Left cardiac atrium (tissue), 4 donors: ENCODE measurements at places on chromosomes 7 and 10.
A peak's percentile ranks its signal among the peaks of the same experiment; 100 is the strongest.

DNA sequence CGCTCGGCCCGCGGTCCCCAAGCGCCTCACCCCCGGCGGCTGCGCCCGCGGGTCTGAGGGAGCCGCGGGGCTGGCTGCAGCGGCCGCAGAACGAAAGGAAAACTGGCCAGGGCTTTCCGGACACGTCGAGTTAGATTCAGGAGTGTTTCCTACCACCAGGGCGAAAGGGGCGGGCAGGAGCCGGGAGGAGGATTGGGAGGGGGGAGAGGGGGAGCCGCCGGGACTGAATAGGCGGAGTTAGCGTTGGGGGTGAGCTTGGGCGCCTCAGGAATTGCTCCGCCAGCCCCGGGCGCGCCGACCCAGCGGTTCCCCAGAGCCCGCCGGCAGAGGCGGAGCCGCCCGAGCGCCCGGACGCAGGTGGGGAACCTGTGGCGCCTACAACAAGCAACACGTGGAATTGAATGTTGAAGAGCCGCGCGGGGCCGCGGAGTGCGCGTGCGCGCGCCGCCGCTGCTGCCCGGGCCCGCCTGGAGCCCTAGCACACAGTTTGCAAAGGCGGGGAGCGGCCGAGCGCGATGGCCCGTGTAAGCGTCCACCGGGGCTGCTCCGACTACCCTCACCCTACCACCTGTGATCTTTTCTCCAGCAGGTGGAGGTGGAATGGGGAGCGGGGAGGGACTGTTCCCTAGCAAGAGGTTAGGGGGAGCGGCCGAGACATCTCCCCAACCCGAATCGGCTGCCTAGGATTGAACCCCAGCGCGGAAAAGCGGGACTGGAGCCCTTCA, at the start of gene CADPS2:
Gene CADPS2, minus strand, starts transcription at position 104 of the 725 bp plus-strand sequence. CDS start 123 bp downstream, outside the sequence.
- DNase-seq, result peak; percentile 88

DNA sequence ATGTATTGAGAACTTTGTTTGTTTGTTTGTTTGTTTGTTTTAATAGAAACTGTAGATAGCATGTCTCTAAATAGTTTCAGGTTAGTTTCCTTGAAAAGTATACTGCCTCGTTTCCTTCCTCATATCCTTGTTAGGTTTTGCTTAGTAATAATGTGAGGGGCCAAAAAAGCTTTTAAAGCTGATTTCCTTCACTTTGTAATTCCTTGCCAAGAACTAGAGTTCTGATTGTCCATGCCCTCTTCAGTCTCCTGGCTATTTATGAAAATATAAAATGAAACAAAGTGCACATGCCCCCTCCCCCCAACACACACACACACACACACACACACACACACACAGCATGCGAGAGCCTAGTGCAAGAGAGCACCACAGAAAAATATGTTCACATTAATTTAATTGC, 115.8 kb downstream of the FZD1 start:
- DNase-seq, result no peak

GRCh38 chr10:131569851-131570715, 258.6 kb upstream of the TCERG1L start:
- no peak for DNase-seq

GRCh38 chr10:77360835-77361234, 276.8 kb downstream of the KCNMA1 start:
- DNase-seq, result no peak

DNA sequence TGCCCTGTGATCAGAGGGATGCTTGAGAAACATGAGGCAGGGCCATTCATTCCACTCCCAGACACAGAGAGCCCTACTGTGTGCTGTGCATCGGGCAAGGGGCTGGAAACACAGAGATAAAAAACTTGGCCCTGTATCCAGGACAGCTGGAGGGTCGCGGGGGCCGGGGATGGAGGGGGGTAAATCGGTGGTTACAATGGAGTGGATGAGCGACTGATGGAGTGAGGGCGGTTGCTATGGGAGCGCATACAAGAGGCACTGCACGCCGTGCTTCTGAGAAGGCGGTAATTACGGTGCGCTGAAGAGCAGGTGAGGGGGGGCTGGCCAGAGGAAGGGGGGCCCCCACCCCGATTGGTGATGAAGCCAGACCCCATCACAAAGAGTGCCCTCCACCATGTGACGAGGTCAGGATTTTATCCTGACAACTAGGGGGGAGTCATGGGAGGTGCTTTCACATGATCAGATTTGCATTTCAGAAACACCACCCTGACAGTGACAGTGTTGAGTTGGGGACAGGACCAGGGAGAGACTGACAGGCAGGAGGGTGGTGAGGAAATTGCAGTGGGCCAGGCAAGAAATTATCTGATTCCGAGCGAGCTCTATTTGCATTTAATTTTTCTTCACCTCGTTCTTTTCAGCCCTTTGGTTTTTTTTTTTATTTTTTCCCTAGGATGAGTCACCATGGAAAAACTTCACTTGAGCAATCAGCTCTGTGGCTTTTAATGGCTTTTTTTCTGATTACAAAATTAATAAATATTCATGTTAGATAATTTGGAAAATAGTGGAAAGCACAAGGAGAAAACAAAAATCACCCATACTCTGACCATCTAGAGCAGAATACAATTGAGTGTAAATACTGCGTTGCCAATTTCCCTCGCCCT, 7.8 kb downstream of the CPA5 start:
- DNase-seq, result no peak

GRCh38 chr7:828793-829561, 3.3 kb upstream of the SUN1 start:
- DNase-seq, result peak; percentile 20

DNA sequence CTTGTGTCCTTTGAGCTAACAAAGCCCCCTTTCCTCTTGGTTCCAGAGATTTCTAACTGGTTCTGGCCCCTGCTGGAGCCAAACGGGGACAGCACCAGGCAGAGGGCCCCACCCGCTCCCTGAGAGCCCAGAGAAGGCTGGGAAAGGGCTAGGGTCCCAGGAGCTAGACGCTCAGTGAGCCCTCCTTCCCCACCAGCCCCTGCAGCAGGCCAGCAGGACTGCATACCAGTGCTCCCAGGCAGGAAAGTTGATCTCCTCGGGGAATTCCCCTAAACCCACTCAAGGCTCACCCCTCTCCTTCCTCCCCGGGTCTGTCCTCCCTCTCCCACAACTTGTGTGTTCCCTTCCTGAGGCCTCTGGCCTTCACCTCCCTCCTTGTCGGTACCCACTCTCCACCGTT, 47.7 kb downstream of the PAX2 start:
- no peak for DNase-seq

DNA sequence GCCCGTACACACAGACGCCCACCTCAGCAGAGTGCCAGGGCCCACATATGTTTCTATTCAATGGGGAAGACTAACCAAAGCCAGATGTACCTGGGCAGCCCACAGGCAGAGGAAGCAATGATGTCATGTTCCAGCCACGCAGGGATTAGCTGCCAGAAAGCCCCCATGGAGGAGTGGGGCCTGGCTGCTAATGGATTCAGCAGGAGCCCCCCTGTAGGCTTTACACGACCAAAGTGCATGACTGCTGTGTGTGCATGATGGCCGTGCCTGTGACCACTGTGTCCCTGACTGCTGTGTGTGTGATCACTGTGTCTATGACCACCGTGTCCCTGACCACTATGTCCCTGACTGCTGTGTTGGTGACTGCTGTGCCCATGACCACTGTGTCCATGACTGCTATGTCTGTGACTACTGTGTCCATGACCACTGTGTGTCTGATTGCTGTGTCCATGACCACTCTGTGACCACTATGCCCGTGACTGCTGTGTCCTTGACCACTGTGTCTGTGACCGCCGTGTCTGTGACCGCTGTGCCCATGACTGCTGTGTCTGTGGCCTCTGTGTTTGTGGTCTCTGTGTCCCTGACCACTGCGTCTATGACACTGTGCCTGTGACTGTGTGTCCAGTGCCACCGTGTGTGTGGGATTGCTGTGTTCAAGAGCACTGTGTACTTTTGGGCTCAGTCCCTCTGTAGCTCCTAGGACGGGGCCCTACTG, 409.3 kb downstream of the RPS24 start:
- DNase-seq, result no peak

DNA sequence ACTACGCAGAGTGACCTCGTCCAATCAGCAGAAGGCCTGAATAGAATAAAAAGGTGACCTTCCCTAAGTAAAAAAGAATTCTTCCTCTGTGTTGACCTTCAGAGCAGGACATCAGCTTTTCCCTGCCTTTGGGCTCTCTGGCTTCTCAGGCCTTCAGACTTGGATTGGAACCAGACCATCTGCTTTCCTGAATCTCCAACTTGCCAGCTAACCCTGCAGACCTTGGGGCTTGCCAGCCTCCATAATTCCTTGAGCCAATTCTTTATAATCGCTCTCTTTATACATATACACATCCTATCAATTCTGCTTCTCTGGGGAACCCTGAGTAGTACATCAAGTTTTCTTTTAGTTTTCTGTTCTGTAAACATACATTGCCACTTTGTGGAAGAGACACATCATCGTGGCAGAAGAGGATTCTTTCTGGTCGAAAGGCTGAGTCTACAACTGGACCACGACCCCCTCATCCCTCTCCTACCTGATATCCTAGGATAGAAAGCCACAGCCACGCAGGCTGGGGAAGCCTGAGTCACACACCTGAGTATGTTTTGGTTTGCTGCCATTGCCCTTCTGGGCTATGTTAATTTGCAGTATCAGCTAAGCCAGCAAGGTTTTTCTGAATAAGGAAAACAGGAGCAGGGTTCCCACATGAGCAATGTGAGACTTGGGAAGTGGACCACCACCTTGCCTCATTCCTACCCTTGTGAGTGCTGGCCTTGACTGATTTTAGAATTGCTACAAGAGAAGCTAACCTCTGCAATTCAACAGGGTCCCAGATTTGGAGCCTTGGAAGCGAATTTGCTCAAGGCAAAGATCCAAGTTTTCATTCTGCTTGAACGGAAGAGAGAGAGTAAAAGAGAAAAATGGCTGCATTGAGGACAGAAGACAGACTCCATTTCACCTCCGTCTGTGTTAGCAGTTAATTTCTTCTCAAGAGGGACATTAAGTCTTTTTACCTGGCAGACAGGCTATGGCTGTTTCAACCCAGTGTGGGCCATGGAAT, 445.2 kb upstream of the FZD8 start:
- DNase-seq, result no peak

DNA sequence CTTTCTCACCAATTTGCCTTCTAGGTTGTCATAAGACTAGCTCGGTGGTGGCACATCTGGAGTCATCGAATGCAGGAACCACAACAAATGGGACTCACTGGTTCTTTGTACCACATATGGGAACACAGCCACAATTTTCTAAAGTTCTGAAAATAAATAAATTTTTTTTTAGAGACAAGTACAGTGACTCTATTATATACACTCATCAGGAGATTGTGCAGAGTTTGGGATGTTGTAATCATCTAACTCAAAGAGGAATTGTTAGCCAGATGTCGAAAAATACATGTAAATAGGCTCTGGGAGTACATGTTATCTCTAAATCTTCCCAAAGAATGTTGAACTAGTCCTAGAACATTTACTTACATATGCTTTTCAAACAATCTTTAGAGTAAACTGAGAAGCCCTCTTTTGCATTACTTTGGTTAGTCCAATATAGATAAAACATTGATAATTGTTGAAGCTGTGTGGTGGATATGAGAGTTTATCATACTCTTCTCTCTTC, 19.6 kb upstream of the SEPTIN7 start:
- DNase-seq, result no peak

DNA sequence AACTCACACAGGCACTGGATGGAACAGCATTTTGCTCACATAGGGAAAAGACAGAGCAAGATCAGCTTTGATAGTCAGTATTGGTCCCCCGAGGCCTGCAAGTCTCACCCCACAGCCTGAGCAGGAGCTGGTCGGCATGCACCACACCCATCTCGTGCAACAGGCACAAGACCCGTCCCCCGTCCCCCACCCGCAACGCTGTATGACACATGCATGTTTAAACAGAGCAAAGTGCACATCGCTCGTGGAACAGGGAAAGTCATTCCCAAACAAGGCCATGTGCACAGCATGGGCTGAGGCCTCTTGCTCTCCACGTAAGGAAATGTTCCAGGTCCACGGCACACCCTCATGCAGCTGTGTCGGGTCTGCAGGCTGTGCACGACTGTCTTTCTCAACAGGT, 527.2 kb downstream of the ACTR3B start:
- no peak for DNase-seq

DNA sequence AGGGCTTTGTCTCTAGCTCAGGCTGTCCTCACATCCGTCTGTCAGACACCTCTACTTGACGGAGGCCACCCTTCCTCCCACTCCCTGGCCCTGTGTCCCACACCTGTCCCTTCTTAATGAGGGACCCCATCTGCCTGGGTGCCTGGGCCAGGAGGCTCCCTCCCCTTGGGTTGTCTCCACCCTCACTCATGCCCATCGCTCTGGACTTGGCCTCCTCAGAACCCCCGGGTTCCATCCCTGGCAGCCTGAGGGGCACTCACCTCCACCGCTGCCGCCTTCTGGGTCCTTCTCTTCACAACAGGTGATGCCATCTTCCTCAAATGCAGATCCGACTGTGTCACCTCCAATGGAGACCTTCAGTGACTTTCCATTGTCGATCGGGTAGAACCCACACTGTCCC, 20.2 kb upstream of the GJD4 start:
- DNase-seq, result no peak

- no peak for DNase-seq
These were observed 125.1 kb upstream of the KCTD7 start for GRCh38 chr7:66503551-66504031.

DNA sequence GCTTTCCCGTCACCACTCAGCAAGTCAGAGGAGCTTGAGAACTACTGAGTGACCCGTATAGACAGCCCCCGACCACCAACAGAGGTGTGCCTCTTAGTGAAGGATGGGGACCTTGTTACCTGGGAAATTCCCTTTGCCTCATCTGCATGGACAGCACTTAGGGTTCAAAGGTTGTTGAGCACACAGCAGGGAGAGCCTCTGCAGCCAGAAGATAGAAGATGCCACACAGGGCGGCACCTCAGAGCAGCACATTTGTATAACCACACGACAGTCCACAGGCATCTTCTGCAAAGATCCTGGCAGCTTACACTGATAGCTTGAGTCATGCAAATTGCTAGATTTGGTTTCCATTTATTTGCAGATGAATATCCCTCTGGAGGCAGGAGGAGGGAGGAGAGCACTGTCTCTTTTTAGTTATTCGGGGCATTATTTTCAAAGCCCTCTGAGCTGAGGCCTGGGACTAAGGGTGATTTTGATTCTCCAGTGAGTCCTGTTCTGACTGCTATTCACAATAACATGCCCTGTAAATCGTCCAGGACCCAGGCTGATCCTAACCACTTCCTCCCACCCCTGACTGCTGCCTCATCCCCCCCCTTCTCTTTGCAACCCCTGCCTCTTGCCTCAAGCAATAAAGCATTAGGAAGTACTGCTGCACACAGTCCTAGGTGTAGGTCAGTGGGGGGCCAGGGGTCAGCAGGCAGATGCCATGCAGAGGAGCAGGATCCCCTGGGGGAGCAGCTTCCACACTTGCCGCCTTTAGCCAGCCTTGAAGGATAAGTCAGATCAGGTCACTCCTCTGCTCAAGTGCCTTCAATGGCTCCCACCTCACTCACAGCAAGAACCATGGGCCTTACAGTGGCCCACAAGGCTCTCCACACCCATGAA, 24.6 kb upstream of the INMT start:
- no peak for DNase-seq

DNA sequence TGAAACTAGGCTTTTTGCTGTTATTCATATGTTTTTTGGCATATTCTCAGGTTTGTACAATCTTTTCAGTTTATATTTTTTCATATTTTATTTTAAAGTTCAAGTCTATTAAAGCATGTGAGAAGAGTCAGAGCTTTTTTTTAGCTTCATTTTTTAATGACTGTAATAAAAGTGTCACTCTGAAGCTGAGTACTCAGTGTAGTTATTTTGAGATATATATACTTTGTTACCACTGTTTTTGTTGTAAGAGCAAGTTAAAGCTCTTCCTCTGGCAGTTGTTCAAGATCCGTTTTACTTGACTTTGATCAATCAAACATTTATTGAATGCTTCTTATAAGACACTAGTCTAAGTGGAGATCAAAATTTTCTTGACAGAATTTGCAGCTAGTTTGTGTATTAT, 37.5 kb downstream of the CASD1 start:
- no peak for DNase-seq
